Occipital lobe (tissue), 3 donors: ENCODE measurements at places on chromosomes 5 and 9.

DNA sequence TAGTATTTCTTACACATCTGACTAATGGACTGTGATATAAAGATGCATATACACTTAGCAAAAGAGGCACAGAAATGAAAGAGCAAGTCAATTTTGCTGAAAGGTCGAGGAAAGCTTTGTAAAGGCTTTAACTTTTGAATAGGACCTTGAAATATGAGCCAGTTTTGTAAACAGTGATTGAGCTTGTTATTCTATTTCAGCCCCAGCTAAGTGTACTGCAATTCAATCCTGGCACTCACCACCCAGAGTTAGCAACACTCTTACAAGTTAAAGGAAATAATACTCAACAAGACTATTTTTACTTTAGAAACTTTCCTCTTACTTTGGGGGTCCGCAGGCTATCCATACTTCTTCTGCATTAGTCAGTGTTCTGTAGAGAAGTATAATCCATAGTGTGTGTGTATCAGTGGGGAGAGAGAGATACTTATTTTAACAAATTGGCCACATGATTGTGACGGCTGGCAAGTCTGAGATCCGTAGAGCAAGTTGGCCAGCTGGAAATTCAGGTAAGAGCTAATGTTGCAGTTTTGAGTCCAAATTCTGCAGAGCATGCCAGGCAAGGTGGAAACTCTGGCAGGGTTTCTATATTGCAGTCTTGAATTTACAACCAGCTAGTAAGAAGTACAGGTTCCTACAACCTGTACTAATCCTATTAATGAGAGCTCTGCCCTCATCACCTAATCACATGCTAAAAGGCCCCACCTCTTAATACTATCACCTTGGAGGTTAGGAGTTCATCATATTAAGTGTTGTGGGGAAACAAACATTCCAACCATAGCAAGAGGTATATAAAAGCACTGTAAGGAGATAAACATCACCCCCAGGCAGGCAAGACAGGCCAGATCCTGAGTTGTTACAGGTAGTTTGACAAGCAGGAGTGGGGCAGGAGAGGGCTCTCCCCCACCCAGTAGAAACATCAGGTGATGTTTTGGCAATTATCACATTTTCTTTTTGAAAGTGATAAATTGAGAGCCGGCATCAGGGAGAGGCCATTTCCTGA, 33.6 kb downstream of the IL7R start:
- no peak for DNase-seq

DNA sequence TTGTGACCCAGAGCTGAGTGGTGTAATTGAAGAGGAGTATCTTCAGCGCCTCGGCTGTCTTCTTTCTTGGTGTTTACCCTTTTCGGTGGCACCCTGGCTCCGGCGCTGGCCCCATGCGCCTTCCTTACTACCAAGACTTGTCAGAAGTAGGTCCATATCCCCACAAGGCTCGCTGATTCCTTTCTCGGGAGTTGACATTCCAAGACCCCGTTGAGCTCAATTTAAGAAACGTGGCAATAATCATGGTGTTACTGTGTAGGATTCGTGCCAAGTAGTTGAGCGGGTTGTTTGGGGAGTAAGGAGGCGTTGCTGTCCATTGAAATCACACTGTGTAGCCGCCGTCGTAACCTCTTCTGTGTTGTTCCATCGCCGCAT, 795 bp downstream of the NDUFAF2 start:
- peak; percentile 31 for DNase-seq

DNA sequence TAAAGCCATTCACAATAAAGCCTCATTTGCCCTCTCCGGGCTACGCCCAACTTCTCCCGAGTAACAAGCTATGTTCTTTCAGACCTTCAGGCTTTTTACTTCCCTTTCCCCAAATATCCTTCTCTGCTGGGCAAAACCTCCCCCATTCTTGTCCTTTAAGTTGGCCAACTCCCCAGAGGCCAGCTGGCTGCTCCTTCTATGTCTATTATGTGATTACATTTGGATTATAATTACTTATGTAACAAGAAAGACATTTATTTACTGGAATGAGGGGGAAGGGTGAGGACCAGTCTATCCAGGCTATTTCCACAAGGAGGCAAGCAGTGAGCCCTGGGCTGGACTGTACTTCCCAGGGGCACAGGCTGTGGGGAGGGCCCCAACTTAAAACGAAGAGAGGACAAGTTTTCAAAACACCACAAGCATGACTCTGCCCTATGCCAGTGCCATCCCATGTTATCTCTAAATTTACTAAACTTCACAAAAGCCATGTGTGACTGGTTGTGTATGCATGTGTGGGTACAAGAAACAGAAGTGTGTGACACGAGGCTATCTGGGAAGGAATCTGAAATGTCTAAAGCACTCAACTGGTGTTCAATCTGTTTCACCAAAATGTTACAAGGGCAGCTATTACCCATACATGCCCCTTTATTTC, 84.5 kb downstream of the GNAQ start:
- DNase-seq: no peak

- DNase-seq: no peak
Observed at GRCh38 chr5:41413074-41413473, 97.3 kb downstream of the PLCXD3 start.

DNA sequence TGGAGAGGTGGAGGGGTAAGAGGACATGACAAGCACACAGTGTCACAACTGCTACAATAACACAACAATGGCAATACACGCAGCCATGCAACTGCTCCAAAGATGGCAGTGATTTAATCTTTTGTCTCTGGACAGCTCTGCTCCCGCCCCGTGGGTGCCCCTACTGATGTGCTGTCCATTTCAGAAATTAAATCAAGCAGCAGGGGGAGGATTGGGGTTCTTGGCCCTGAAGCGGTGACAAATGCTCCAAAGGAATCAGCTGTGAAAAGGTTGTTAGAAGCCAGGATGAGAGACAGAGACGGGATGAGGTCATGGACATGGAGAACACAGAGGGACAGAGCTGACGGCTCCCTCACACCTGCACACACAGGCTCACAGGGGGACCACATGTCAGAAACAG, 22.6 kb downstream of the CNTFR start:
- DNase-seq: no peak
